Activated T-helper 1 cell treated with anti-CD3 and anti-CD28 coated beads, Interleukin-2, amount 50 U/mL, for 16 hours (primary cell): ENCODE measurements at places on chromosomes 5 and 9.

- DNase-seq: no peak
Observed at GRCh38 chr9:73845954-73846690, 651.0 kb upstream of the RORB start.

- DNase-seq: no peak
Observed at GRCh38 chr5:56791396-56791795, 24.0 kb upstream of the MAP3K1 start.

DNA sequence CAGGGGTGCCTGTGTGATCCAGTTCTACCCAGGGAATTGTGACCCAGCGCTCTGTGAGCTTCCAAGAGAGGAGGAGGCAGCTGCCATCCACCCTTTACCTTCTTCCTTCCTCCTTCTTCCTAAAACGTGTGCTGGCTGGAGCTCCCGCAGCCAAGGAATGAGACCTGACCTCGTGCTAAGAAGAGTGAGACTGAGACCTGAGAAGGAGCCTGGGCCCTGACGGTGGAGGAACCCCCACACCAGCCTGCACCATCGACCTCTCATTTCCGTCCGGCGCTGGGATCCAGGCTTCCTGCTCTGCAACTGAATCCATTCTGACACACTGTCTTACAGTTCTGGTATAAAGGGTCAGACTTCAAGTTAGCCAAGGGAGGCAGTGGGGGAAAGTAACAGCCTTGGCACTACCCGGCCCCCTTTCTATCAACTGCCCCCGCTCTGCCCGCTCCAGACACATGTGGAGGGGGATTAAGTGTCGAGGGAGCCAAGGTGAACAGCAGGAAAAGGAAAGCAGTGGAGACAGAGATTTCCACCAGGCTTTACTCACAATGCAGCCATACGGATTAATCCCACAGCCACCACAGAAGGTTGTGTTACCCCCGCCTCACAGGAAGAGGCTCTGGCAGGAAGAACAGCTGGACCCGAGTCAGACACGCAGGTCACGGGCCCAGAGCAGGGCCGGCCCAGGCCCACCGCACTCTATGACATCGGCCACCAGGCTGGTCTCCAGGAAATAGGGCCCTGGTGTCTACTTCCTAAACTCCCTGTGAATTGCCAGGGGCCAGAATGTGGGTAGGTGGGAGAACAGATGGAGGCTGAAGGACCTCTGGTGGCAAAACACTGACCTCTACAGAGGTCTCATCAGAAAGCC is 15.8 kb downstream of the MGAT1 start:
- no peak for DNase-seq

GRCh38 chr9:95091601-95092261 is 225.8 kb downstream of the FANCC start:
- DNase-seq: no peak

GRCh38 chr5:59007460-59008063 is 424.7 kb downstream of the RAB3C start:
- no peak for DNase-seq

GRCh38 chr5:140258873-140259272 is 44.0 kb downstream of the PFDN1 start:
- no peak for DNase-seq

GRCh38 chr5:91095786-91096385 is 287.2 kb downstream of the ARRDC3 start:
- no peak for DNase-seq

DNA sequence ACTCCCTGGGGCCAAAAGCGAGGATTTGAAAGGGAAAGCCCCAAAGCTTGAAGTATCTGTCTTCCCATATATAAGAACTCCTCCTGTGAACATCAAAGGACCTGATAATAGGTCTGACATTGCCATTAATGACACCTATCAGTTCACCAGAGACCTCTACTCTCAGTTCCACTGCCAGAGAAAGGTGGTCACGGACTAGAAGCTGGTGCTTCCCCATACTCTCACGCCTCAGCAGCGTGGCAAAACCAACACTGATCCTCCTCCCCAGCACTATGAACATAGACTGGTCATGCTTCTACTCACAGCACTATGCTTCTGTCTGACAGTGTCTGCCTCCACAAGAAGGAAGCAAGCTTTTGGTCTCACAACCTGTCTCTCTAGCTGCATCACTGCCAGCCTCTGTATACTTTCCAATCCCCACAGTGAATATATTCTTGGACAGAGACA is 37.9 kb downstream of the NRG2 start:
- DNase-seq: no peak

GRCh38 chr9:1647776-1648175 is 367.4 kb upstream of the SMARCA2 start:
- no peak for DNase-seq

- DNase-seq: no peak
Observed at GRCh38 chr5:31783086-31783645, 144.2 kb downstream of the PDZD2 start.

DNA sequence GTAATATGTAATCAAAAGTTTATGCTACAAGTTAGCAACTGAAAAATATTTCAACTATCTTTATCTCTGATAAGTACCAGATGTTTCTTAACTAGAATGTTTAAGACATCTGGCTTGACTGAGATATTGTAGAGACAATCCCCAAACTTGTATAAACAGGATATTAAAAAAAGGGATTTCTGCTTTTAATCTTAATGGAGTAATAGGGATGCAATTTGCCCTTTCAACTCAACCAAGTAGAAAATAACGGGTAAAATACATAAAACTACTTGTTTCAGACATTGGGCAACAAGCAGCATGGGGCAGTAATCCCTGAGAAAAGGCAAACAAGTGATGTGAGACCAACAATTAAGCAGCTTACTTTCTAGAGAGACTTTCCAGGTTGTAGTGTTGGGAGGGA is 9.4 kb upstream of the ADAMTS12 start:
- DNase-seq: no peak

- no peak for DNase-seq
Observed at GRCh38 chr9:93459432-93459847, 6.1 kb upstream of the FAM120AOS start.

DNA sequence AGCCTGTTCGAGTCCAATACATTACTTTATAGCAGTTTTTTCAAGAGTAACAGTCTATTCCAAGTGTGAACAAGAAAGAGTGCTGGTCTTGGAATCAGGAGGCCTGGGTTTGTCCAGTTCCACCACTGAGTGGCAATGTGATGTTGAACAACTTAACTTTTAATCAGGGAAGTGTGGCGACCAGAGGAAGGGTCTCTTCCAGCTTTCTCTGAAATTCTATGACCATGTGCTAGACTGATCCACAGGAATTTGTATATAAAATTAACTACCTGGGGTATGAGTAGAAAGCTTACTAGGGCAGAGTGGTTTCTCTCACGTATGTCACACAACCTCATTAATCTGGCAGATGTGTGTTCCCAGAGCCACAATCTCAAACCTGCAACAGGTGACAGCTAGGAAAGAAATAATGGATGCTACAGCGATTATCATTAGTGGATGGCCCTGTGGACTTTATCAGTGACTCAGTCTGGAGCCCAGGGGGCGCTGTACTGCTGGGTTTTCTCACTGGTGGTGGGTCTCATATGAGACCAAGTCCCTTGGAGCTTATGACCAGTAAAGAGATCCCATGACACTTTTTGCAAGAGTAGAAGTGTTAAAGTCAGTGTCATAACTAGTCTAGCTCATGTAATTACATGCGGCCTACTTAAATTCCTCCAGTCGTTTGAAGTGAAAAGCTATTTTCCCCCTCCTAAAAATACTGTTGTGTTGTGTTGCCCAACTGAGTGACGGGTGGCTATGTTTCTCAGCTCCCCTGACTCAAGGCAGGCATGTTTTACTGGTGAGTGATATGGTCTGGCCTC is 116.5 kb downstream of the GDNF start:
- no peak for DNase-seq

DNA sequence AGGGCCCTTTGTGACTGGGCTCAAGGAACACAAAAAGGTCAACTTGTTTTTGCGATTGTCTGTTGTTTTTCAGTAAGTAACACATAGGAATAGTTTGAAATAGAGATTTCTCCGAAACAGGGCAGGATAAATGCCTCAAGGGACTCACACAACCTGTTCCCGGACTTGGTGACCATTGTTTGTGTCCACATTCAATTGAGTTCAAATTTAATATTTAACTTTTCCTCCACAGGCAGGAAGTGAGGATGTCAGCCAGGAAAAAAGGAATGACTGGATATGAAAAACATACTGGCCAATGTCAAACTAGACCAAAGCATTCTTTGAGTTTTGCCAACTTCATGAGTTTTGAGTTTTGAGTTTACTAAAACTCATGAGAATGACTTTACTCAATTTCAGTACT is 72.7 kb downstream of the SPATA31C2 start:
- no peak for DNase-seq

DNA sequence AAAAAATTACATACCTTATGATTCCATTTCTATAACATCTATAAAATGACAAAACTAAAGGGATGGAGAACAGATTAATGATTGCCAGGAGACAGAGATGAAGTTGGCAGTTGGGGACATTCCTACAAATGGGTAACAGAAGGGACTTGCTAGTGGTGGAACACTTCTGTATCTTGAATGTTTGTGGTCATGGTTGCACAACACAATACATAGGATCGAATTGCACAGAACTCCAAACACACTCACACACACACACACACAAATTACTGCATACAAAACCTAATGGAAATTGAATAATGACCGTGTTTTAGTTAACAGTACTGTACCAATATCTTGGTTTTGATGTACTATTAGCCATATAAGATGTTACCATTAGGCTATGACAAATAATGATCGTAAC is 330.7 kb upstream of the POU5F2 start:
- no peak for DNase-seq

DNA sequence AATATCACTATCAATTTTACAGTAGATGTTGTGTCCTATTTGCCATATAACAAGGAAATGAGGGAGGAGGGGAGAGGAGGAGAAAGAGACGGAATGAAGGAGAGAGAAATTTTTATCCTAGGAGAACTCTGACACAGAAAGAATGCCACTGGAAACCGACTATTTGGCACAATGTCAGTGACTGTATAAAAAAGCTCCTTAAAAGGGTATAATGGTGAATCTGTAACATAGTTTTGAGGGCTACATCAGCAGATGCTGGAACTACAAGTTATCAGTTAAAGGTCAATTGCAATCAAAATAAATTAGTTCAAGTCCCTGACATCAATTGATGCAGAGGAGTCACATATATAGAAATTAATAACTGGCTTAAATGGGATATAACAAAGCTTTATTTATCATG is 5.7 kb downstream of the EDIL3 start:
- no peak for DNase-seq

GRCh38 chr5:97541864-97542263 is 358.8 kb upstream of the RIOK2 start:
- DNase-seq: no peak

DNA sequence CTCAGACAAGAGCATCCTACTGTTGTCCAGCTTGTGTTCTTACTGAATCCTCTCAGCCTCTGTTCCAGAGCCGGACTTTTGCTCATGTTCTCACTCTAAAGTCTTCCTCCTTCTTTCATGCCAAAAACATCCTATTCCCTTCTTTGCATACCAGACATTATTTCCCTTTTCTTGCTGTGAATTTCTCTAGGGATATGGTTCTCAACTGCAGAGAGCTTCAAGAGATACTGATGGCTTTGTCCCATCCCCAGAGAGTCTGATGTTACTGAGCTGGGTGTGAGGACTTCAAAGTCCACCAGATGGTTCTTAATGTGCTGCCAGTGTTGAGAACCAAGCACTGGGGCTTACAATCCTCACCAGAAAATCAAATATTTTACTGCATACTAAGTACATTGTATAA is 98.6 kb upstream of the FER start:
- no peak for DNase-seq

DNA sequence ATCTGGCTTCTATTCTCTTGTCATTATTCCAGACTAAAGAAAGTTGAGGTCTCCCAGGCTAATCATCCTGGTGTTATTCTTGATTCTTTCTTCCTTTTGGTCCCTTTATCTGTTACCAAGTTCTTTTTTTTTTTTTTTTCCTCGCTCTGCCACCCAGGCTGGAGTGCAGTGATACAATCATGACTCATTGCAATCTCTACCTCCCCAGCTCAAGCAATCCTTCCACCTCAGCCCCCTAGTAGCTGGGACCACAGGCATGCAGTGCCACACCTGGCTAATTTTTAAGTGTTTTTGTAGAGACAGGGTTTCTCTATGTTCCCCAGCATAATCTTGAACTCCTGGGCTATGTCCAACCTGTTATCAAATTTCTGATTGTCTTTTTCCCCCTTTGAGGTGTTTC is 126.6 kb upstream of the DHFR start:
- no peak for DNase-seq

GRCh38 chr9:70455993-70456704 is 41.7 kb upstream of the KLF9 start:
- DNase-seq: no peak

DNA sequence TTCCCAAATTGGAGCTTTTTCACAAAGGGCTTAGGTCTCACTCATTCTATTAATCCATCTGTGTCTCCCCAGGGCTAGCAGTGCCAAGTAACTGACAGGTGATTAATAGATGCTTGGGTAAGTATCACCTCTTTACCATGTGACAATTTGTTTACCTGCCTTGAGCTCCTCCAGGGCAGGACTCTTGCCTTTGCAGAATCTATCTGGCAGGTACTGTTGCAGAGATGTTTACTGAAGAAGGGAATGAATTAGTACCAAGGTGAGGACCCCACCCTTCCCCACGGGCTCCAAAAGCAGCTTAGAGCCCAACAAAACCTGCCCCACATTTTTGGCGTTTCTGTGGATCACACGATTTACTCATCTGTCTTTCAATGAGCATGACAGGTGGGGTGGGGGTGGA is 698 bp upstream of the TGFBI start:
- no peak for DNase-seq

DNA sequence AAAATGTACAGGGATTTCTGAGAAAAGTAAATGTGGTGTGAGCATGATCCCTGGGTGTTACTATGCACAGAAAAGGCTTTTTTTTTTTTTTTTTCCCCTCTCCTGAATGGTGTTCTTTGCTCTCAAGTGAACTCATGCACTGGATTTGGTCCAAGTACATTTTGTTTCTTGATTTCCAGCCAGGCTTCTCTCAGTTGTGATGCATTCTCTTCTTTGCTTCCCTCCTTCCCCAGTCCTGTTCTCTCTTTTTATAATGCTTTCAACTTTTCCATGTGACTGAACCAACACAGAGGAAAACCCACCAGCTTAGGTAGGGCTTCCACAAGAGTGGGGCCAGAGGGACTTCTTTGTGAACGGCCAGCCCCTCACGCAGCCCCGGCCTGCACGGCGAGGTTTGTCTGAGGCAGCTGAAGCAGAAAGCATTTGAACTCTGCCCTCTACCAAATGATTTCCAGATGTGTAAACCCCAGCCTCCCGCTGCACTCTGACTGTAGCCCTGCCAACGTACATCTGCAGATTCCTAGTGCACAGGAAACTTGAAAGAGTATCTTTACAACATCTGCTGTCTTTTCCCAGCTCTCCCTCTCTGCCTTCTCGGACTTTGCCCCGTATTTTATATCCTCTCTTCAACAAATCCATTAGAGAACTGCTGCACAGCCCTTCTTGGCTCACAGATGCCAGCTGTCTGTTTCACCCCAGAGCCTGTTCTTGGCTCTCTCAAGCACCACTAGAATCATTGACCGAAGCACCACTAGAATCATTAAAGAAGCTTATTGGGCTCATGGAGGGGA is 71.8 kb upstream of the CD180 start:
- no peak for DNase-seq

- no peak for DNase-seq
Observed at GRCh38 chr5:134130239-134130945, 15.9 kb downstream of the TCF7 start.
